ENCODE measurements at places on chromosomes 5 and 9.

DNA sequence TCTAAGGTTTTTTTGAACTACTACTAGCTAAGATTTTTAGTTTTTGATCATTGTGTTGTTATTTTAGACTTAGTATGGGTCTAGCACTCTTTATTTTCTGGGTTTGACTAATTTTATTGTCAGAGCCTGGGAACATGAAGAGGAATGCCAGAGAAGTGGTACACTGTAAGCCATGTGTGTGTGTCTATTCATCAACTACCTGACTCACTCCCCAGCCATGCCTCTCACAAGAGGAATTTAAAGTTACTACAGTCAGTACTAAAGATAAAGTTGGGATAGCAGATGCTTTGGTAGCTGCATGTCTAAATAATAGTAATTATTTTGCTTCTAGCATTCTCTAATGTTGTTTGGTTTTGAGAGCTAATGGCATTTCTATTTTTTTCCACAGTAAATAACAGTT is 264.8 kb downstream of the CSNK1G3 start:
- no peak for ATAC-seq

DNA sequence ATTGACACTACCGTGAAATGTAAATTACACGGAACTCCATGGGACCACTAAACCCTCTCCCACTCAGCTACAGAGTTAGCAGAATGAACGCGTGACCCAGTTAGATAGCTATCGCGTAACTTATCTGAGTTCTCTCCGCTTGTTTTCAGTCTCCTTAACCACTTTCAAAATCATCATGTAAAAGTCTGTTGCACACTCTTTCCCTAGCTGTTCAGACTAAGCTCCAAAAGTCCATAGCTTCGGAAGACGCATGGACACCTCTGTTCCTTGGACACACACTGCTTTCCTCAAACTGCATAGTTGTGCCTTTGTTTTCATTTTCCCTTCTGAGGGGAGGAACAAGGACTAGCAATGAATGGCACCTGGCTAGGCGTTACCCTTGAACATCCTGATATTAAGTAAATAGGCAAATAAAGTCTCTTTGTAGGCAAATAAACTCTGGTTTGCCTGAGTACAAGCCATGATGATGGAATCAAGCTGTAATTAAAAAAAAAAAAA is 83.3 kb downstream of the DAPK1 start:
- ATAC-seq, result no peak

- ATAC-seq, result no peak
Observed at GRCh38 chr5:74389531-74390305, 250.8 kb downstream of the ENC1 start.

- no peak for ATAC-seq
Observed at GRCh38 chr5:89053547-89053946, 170.6 kb upstream of the MEF2C start.

- peak; percentile 59 for ATAC-seq
Observed at GRCh38 chr9:2621722-2622460, at the start of gene VLDLR. Gene VLDLR (plus strand): TSS chr9:2621787. CDS start chr9:2622190, 403 bp downstream.

DNA sequence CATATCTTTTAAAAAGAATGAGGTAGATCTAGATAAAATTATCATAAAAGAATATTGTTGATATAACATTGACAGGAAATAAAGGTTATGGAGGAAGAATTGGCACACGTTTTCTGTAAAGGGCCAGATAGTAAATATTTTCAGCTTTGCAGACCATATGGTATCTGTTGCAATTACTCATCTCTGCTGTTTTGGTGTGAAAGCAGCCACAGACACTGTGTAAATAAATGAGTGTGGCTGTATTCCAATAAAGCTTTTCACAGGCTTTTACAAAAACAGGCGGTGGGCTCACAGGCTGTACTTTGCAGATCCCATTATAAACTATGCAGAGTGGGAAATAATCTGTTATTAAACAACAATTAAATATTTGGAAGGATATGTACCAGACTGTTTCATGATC is 87.4 kb downstream of the SGCD start:
- no peak for ATAC-seq

GRCh38 chr5:77569409-77569808 is 69.1 kb downstream of the OTP start:
- ATAC-seq, result no peak

- ATAC-seq, result no peak
Observed at GRCh38 chr5:146440353-146440752, 6.8 kb upstream of the TCERG1 start.

DNA sequence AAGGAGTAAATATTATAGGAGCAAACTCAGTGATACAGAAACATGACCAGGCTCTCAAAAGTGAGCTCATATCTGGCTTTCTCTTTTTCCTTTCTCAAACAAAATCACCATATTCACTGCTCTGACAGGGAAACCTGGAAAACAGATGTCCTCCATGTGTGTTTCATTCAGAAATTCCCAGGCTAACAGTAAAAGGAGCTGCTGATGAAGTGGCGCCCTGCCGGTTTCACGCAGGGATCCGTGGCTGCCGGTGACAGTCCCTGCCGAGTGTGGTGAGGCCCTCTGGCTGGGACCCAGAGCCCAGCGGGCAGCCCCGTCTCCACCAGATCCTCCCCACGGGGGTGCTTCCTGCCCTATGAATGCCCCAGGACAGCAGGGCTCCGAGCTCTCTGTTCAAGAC is 208.1 kb downstream of the GNA14 start:
- no peak for ATAC-seq

- ATAC-seq, result no peak
Observed at GRCh38 chr5:52204310-52204709, 583.4 kb upstream of the ITGA1 start.

GRCh38 chr5:68540798-68541590 is 325.4 kb downstream of the PIK3R1 start:
- ATAC-seq, result no peak

DNA sequence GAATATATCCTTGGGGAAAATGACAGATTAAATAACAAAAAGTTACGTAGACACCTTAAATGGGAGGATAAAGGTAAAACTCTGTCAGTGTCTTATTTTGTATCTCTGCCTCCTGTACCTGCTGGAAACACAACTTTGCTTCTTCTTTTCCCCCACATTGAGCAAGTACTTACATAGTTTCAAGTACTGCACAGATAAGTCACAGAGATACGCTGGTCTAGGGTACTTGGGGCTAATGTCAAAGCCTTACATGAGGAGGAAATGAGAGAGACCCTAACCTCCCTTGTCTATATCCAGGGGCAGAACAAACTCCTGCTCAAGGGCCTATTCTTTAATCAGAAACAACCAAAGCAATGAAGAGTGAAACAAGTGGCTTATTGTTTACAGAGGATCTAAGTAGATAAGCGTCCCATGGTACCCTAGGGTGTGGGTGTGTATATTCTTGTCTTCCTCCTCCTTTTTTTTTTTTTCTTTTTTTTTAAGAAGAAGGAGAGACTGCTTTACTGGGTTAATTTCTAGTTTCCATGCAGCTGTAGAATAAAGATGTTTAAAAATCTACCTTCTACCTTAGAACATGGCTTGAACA is 43.1 kb downstream of the ELL2 start:
- ATAC-seq, result no peak

DNA sequence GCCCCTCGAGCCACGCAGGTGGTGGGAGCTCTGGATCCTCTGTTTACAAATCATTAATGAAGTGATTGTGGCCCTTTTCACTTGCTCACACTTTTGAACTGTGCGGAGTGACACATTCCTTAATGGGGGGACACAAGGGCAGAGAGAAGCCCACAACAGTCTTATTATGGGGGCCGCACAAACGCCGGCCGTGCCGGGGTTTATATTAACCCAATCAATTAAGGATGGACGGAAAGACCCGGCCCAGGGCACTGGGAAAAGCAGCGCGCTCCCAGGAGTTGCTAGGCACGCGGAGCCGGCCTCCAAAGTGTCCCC is 634.8 kb downstream of the IRX1 start:
- ATAC-seq, result no peak

- ATAC-seq, result no peak
Observed at GRCh38 chr5:114367029-114367428, 5.2 kb downstream of the KCNN2 start.

DNA sequence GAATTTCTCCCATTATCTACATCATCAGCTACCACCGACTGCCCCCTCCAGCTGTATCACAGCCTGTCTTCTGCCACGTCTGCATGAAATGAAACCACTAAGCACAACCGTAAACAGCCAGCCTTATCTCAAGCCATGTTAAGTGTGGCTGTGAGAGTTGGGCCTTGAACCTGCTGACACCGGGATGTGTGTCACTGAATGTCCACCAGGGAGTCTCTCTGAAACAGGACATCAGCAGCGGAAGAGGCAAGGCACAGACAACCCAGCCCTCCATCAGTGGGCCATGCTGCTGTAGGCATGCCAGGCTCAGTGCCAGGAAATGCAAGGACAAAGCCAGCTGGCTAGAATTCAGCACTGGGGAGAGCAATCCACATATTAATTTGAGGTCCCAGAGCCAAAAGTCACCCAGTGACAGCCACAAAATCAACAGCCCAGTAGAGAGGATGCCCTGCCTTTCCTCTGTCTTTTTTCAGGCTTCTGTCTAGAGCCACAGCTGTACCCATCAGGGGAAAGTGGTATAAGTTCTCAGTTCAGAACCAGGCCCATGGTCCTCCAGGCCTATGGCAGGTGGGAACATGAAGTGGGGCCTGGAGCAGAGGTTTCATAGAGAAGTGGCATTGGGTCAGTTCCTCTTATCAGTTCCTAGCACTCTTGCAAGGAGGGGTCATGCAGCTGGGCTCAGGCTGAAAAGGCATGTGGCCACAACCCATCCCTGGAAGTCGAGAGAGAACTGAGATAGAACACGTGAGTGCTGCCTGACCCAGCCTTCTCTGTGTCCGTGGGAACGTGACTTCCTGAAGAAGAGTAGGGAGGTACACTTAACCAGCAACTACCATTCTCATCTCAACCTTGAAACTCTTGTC is 199.4 kb downstream of the ESM1 start:
- ATAC-seq, result peak; percentile 47

- no peak for ATAC-seq
Observed at GRCh38 chr9:69371001-69371400, 46.0 kb downstream of the ENTREP1 start.

GRCh38 chr9:89370593-89370992 is 52.3 kb downstream of the SECISBP2 start:
- ATAC-seq, result no peak

- ATAC-seq, result no peak
Observed at GRCh38 chr5:116778032-116778431, 203.4 kb upstream of the SEMA6A start.

- ATAC-seq, result no peak
Observed at GRCh38 chr5:71960195-71960594, 147.1 kb upstream of the MAP1B start.

DNA sequence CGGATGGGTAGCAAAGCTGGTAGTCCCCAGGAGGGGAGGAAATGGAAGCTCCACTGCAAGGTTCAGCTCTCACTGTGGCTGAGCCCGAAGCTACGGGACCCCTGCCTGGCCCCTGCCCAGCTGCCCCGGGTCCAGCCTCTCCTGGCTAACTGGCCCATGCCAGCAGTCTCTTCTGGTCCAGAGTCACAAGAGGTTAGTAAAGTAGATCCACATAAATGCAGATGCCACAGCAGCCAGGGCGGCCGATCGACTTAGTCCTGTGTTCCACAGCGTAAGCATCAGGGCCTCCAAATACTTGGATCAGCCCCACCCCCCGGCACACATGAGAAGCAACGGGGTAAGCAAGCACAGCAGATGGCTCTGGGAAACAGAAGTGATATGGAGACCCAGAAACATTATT is 42.1 kb downstream of the MRPL36 start:
- no peak for ATAC-seq

DNA sequence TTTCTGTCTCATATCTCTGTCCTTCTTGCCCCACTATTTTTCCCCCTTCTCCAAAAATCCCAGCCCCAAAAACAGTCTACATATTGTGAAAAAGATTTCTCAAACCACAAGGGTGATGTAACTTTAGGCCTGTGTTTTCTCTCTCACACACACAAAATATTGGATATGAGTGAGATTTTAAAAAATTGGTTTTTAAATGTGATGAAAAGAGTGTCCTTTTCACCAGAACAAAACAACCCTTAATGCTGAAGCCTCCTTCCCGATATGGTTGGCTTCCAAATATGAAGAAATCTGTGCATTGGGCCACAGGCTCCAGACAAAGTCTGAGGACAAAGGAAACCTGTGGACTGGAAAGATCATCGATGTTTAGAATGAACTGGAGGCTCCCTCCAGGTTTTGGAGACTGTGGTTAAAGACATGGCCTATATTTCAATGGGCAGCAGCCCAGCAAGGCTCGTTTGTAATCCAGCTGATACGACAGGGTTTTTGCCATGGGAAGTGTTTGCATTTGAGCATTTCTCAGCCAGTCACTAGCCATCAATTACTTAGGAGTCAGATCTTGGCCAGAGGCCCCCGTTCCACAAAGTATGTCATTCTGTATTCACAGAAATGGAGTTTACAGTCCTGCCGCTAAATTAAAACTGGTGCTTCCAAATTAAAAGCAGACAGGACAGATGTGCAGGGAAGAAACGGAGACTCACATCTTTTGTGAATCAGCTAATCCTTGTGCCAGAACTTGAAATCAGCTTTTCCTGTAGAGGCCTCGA is 546.3 kb downstream of the EBF1 start:
- no peak for ATAC-seq

- no peak for ATAC-seq
Observed at GRCh38 chr9:29475471-29475870, 1902.2 kb upstream of the C9orf72 start.

- ATAC-seq, result no peak
Observed at GRCh38 chr5:145697251-145697990, 137.7 kb downstream of the PRELID2 start.

DNA sequence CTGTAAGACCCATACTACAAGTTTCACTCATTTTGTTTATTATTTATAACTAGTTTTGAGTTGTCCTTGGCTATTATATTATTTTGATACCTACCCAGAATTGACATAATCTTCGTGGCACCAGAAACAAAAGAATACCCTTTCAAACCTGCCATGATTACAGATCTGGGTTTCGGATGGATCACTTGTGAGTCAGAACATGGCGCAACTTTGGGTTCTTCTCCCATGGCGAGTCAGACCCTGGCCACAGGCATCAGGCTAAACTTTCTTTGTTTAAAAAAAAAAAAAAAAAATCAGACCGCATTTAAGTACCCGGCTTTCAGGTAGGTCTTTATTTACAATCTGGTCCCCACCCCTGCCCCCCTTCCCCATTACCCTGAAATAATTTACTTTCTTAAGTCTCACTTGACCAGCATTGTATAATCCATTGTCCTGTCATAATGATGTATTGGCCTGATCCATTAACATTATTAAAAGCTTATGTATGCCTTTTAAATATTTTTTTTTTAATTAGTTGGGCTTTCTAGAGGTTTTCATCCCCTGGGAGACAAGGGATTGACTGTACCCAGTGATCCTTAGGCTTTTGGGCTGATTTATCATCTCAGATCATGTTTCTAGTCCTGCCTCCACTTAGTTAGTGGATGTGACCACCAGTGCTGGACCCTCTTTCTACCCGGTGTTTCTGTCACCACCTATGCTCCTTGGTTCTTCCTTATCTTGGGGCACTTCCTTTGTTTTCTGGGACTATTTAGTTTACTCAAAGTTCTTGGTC is 43.9 kb downstream of the F2RL2 start:
- ATAC-seq, result peak; percentile 36
